Activated naive CD4-positive, alpha-beta T cell treated with anti-CD3 and anti-CD28 coated beads, Interleukin-2, amount 10 ng/mL, durations not matched to agents 7 days and 5 days (primary cell): ENCODE measurements at places on chromosomes 3 and 15.

DNA sequence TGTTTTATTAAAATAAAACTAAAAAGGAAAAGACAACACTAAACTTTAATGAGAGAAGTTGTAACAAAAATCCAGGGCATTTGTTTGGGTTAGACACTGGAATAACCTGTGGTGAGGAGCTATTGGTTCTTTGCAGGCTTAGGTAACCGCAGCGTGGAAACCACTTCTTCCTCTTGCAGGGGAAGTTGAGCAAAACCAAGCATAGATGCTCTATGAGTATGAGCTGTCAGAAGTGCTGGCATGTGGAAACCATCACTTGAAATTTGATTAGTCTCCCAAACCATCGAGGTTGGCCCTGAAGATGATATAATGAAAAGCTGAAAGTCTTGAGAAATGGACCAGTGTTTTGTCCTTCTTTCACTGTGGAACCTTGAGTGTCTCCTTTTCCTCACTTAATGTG, 127.1 kb upstream of the RBMS3 start:
- peak; percentile 62 for DNase-seq

DNA sequence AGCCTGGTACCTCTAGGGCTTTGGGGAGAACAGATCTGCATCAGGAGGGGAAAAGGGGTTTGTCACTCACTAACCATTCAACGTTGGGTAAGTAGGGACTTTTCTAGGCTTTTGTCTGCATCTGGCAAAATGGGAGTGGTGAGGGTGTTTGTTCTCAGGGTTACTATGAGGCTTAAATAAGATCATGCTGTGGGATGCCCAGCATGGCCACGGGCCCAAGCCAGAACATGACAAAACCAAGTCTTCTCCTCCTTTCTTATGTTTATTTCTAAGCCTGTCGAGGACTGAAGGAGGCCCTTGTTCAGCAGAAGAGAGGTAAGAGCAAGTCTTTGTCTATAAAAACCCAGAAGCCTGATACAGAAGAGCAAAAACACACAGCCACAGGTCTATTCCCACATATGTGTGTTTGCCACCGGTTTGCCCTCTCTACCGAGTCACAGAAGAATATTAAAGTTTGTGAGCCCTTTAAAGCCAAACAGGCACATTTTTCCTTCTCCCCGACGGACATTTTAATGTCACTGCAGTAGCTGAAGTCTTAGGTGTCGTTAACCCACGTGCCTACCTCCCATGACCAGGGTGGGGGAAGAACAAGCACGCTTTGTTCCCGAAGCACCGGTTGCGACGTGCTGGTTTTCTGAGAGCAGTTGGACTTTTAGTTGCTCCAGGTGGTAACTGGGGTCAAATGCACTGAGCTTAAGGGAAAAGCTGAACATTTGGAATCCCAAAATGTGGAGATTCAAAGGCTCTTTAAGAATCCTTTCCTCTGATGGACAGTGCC, 72.1 kb downstream of the NOX5 start:
- no peak for DNase-seq

DNA sequence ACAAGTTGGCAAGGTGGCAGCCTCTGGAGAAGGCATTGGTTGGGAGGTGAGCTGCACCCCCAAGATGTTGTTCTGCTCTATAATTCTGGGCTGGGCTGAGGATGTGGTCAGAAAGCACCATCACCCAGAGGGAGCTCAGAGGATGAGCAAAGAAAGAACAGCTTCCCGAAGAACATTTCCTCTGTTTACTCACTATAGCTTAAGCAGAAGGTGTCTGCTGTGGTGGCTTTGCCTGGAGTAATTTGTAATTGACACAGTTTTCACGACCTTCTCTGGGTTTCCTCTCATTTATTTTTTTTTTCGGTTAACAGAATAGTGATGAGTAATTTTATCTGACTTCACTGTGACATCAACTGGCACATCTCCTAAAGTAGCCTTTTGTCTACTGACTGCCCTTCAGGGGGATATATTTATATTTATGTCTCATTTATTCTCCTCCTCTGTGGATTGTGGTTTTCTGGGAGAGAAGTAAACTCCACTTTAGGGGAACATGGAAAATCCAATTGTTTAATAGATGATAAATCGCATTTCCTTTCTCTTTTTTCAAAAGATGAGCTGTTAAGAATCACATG, 49.5 kb upstream of the ABHD17C start:
- no peak for DNase-seq

DNA sequence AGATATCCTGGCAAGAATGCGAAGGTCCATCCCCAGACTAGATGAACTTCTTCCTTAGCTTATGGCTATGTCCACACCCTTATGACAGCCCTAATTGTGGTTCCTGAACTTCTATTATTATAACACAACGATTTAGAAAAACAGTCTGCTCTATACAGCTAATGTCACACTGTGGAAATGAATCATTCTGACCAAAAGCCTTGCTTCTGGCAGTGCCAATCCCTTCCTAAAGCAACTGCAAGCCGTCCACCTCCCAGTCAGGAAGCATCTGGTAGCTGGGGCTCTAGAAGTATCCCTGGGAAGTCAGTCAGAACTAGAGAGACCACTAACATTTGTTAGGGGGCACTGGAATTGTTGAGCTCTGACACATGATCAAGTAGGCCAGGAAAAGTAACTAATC, 45.0 kb downstream of the MYO5A start:
- DNase-seq: no peak

DNA sequence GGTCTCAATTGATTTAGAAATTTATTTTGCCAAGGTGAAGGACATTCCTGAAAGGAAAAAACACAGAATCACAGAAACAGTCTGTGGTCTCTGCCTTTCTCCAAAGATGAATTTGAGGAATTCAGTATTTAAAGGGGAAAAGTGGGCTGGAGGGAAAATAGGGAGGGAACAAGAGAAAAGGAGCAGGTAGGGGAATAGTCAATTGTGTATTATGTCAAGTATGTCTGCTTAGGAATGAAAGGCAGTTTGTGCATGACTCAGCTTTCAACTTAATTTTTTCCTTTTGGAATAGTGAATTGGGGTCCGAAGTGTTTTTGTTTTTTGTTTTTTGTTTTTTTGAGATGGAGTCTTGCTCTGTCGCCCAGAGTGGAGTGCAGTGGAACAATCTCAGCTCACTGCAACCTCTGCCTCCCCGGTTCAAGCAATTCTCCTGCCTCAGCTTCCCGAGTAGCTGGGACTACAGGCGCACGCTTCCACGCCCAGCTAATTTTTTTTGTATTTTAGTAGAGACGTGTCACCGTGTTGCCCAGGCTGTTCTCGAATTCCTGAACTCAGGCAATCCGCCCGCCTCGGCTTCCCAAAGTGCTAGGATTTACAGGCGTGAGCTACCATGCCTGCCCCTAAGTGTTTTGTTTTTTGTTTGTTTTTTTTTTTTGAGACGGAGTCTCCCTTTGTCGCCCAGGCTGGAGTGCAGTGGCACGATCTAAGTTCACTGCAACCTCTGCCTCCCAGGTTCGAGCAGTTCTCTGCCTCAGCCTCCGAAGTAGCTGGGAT, 74.1 kb upstream of the MAP4 start:
- DNase-seq: no peak

DNA sequence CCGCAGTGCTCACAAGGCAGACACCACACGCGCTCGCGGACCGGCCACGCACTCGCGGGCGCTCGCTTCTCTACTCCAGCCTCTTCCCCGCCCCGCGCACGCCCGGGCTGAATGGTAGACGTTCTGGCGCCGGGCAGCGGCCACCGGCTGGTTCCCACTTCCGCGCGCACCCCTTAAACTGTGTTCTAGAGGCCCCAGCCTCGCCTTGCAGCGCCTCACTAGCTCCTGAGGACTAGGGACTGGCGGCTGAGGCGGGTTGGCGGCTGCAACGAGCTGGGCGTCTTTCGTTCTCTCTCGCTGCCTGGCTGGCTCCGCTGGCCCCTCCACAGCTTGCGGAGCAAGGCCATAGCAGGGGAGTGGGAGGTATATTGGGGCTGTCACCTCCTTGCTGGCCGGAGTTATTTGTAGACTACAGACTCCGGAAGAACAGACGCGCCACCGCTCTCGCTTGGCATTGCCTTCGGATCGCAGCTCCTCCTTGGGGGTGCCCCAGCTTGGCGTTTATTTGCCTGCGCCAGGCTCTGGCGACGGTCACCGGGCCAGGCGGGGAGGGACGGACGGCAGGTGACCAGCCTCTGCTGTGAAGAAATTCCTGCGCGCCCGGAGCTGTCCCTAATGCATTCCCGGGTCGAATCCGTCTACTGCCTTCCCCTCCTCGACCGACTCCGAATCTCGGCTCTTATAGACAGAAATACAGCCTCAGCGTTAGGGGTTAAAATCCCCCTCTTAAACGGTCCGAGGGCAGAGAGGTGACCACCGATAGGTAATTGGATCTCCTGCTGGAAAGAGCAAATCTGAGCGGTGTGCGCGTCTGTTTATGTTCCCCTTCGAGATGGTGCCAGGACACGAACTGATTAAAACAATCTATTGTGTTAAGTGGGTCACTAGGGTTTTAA, 1.3 kb downstream of the GREM1 start:
- DNase-seq: no peak

DNA sequence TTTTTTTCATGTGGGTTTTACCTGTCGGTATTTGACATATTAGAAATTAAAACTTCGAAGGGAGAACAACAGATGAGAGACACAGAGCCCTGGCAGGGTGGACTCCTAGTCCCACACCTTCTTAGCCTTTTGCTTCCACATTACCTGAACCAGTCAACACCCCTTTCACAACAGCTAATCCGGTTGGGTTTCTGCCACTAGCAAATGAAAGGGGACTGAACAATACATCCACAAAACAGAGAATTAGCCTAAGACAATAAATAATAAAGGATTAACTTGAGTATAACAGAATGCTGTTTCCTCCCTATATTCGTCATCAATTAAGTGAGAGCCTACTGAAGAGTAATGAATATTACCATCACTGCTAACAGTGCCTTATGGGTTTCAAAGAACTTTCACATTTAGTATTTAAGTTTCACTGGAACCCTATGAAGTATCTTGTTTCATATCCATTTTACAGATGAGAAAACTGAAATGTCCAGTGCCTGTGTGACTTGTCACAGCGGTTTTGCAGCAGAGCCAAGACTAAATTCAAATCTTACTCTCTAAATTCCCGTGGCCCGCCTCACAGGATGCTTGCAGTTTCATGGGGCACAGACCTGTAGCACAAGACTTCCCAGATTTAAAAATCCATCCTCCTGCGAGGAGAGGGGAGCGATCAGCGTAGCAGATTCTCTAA, 1.0 kb upstream of the RAB8B start:
- no peak for DNase-seq

DNA sequence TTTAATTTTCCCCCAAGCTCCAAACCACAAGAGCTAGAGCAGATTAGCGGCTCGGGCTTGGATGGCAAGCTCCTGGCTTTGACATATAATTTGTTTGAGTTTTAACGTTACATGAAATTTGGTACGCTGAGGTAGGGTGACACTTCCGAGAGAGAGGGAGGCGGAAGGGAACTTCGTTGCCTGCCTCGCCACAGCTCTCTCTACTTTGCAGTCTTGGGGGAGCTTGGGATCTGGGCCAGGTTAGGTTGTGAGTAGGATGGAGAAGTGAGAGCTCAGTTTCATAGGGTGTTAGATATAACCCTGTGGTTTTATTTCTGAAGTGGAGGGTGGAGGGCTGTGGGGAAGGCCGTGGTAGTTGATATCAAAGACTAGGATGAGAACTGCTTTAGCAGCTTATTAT, 39.7 kb downstream of the LRTM1 start:
- DNase-seq: no peak

GRCh38 chr3:142850395-142851023, 38.4 kb downstream of the PCOLCE2 start:
- no peak for DNase-seq

DNA sequence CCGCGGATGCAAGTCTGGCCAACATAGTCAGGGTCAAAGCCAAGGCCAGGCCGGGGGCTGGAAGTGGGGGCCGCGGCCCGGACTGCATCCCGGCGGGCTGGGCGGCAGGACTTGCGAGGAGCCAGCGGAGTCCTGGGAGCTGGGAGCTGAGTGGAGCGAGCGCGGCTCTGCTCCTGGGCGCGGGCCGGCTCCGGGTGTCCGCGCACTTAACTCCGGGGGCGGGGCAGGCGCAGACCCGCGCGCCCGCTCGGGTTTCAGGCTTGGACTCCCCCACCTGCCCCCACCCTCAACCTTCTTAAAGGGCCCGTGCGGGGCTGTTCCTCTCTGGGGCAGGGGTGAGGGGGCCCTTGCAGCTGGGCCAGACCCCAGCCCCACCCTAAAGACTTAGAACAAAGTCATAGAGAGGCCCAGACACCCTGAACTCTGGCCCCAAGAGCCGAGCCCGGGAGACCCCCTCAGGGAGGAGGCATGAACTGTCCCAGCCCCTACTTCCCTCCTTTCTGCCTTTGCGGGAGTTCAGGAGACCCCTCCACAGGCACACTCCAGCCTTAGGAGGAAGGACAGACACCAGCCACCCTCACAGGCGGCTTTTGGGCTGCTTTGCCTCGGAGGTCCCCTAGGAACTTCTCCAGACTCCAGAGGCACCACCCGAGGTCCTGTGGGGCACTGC, at the start of gene CSPG4:
TSS of gene CSPG4 (minus strand) at position 181 of the 670 bp plus-strand sequence. CDS start at position 88, 93 bp downstream.
- no peak for DNase-seq

GRCh38 chr3:71428841-71429596, 154.5 kb downstream of the FOXP1 start:
- no peak for DNase-seq

GRCh38 chr3:146384786-146385185, 84.6 kb downstream of the PLSCR2 start:
- no peak for DNase-seq

DNA sequence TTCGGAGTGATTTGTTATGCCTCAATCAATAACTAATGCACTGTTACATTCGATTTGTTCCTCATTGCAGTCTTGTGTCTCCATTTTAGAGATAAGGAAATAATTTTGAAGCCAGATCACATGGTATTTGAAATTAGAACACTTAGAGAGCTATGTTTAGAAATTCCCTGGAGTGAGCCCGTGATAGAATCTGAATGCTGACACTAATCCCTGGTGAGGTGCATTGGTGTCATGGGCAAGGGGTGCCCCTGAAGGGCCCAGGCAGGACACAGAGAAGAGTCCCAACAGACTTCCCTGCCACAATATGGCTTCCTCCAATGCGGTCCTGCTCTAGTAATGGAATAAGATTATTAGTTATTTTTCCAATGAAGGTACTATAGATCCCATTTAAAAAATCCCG, 223.0 kb downstream of the NR2F2 start:
- DNase-seq: no peak

DNA sequence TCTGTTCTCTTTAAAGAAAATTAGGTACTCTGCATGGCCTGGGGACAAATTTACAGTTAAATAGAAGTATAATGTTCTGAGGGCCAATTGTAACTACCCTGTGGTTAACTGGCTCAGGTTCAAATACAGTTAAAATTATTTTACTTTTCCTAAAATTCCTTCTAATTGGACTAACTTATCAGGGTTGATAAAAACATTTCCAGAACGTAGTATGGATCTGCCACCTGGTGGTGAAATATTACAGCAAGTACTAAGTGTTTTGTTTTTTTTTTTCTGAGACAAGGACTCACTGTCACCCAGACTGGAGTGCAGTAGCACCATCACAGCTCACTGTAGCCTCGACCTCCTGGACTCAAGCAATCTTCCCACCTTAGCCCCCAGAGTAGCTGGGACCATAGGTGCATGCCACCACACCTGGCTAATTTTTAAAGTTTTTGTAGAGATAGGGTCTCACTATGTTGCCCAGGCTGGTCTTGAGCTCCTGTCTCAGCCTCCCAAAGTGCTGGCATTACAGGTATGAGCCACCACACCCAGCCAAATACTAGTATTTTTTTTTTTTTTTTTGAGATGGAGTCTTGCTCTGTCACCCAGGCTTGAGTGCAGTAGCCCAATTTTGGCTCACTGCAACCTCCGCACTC, 29.2 kb downstream of the NEO1 start:
- no peak for DNase-seq

- DNase-seq: no peak
Measured at GRCh38 chr3:11928381-11928780, 75.8 kb upstream of the SYN2 start.

GRCh38 chr3:10247679-10248183, 528 bp upstream of the TATDN2 start:
- no peak for DNase-seq

- DNase-seq: no peak
Measured at GRCh38 chr3:101859882-101860448, 10.7 kb downstream of the NFKBIZ start.
